ENCODE measurements at places on chromosomes 2 and 18.

GRCh38 chr2:6835467-6835866 lies 30.2 kb downstream of the CMPK2 start:
- DNase-seq: no peak

DNA sequence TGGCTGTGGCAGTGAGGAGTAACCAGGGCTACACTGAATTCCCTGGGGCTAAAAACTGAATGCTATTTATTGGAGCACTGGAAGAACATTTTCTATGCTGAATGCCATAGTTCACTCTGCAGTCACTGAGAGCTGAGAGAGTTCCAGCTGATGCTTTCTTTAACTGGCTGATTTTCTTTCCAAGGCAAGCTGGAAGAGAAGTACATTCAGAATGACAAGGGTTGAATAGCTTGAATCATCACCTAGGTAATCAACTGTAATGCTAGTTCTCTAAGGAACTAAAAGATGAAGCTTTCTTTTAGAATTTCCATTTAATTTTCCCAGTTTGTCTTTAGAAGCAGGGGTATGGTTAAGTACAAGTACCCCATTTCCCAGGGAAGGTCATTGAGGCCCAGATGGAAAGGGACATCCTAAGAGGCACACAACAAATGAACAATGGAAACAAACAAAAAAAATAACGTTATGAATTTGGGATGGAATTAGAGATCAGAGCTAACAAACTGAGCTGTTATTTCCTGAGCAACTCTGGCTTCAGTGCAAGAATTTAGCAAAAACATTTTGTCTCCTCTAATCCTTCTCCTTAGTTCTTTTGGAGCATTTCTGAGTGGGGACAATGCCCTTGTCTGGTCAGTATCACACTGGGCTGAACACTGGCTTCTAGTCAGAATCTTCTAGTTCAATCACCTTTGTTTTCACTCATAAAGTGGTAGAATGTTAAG lies 132.8 kb upstream of the REG3A start:
- no peak for DNase-seq

DNA sequence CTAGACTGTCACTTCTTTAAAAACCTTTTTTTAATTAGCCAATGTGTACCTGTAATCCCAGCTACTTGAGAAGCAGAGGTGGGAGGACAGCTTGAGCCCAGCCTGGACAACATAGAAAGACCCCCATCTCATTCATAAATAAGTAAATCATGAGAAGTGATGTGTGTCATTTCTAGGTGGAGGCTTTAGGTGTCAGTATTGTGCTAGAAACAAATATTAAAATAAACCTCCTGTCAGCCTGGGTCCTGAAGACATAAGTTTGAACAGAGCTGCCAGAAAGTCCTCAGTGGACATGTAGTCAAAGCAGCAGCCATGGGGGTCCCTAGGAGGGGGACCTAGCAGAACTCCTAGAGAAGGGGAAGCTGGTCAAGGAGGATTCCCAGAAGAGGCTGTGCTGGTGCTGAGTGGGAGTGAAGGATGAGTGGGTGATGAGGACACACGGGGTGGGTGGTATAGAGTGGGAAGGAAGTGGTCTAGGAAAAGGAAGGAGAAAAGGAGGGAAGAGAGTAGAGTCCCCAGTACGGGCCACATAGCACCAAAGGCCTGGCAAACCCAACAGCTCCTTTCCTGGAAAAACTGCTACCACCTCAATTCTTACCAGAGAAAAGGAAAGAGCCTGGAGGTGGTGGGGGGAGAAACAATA lies 316.6 kb upstream of the NCKAP5 start:
- no peak for DNase-seq

- no peak for DNase-seq
Observed at GRCh38 chr2:111930409-111930808, 32.0 kb downstream of the MERTK start.

DNA sequence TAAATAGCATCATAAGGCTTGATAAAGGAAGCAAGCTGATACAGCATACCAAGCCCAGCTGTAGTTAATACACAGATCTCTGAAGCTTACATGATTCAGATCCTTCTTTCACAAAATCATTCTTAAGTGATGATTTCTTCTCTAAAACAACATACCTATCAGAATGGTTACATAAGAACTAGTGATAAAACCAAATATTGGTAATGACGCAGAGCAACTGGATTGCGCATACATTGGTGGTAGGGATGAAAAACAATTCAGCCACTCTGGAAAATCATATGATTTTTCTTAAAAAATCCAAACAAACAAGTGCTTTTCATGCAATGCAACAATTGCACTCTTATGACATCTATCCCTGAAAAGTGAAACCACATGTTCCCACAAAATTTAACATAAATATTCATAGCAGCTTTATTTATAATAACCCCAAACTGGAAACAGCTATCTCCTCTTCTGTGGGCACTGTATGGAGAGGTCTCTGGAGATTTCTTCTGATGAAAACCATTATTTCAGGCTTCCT lies 153.6 kb upstream of the DSEL start:
- no peak for DNase-seq

DNA sequence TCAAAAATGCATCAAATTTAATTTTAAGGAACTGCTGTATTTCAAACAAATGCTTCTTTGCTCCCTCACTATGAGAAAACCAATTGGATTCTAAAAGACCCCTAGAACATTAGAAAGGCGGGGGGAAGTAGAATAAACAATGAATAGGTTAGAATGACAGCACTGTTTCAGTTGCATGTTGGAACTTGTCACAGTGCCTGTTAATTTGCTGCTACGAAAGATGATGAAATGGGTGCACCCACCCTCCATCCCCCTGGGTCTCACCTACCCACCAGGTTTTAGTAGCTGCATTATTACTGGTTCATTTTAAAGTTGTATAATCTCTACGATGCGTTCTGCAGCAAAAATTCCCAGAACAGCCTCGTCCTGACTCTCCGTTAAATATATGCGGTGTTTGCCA lies 193.0 kb upstream of the COPS8 start:
- DNase-seq: no peak

- no peak for DNase-seq
Observed at GRCh38 chr2:239379641-239380170, 21.1 kb downstream of the HDAC4 start.

DNA sequence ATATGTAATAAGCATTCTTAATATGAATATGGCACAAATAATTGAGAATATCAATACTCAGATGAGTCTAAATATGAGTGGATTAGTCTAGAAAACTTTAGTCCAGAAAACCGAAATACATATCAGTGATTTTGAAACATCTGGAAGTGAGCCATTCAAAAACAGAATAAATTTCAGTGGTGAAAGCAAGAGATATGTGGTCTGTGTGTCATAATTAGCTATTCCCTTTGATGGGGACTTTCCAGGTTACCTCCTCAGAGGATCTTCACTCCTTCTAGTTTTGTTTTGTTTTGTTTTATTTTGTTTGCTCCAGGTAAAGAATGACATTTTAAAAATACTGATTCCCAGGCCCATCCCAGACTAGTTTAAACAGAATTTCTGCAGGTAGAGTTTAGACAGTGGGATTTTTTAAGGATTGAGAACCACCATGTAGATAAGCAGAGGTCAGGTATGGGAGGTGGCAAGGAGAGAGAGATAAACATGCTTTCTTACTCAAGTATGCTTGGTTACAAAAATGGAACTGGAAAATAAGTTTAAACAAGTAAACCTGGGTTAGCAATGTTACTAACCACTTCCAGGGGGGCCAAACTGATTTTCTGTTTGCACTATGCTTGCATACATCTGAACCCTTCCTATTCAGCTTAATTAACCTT lies 70.7 kb downstream of the NABP1 start:
- DNase-seq: no peak

DNA sequence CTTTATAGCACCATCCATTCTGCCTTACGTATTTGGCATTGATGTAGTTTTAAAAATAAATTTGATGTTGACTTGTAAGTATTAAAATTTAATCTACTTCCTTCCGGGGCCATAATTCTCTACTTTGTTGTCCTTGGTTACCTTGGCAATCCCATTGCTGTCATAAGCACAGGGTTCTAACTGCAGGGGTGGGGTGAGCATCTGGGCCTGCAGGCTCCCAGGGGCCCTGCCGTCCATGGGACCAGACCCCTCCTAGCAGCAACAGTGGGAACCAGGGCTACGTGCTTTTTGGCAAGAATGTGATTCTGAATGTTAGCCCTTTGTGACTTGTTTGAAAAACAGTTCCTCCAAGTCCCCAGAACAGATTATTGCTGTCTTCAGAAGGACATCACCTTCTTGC lies 4.9 kb downstream of the ASAP2 start:
- DNase-seq: no peak

GRCh38 chr2:218816561-218817011 lies 15.0 kb downstream of the PRKAG3 start:
- no peak for DNase-seq

- DNase-seq: peak; percentile 30
Observed at GRCh38 chr18:26133652-26134051, at the start of gene PSMA8. Gene PSMA8 (plus strand): TSS chr18:26133869. CDS start chr18:26133966, 97 bp downstream.

DNA sequence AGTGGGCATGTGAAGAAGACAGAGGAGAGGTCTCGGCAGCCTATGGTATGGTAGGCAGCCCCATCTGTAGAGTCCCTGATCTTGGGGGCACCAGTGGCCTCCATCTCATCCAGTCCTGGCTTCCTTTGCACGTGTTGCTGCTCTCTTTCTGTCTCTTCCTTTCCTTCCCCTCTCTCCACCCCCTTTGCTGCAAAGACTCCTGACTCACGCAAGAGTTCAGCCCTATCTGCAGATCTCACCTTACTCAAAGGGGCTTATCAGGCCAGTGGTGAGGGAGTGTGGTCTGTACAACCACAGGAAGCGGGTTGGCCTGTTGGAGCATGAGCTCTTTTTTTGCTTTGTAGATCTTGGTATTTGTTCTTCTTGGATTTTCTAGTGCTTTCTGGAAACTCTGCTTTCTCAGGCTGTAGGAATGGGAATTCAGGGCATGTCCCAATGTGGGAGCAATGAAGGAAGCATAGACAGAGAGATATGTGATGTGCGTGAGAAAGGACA lies 14.6 kb upstream of the NT5DC4 start:
- DNase-seq: peak; percentile 37

- DNase-seq: no peak
Observed at GRCh38 chr18:10508591-10508990, 17.2 kb upstream of the NAPG start.

GRCh38 chr2:241935774-241936173 lies 66.2 kb downstream of the RTP5 start:
- no peak for DNase-seq

DNA sequence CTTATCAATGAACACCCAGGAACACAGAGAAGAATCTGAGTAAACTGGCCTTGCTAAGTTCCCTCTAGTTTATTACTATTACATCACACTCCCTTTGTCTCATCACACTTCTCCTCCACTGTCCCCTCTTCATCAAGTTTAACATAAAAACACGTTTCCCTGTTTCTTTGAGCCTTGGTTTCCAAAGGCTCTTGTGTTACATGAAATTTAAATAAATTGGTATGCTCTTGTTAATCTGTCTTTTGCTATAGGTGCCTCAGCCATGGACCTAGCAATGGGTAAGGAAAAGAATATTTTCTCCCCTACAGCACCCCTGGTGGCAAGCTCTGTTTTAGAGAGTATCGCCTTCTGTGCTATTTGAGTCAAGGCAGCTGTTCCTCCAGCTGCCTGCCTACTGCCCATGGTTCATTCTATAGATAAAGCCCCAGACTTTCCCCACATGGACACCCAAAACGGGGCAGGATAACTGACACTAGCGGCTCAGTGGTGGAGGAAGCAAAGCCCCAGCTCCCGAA lies 31.8 kb downstream of the TGIF1 start:
- DNase-seq: no peak

DNA sequence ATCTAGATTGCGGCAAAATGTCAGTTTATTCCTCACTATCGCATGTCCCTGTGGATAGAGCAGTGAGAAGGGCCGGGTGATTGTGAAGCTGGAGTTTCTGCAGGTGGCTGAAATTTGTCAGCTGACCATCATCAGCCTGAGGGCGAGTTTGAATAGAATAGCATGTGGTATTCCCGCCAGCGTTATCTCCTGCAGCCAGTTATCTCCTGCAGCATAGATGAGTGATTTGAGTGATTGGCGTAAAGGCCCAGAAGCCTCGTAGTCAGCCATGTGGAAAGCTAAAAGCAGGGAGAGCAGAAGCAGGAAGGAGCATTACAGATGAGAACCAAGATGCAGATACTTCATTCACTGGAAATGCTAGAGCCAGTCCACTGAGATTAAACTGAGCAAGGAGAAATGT lies 65.5 kb downstream of the CABLES1 start:
- DNase-seq: no peak

- no peak for DNase-seq
Observed at GRCh38 chr2:232795920-232796319, 19.6 kb upstream of the KCNJ13 start.

- no peak for DNase-seq
Observed at GRCh38 chr2:85635011-85635410, 19.0 kb downstream of the USP39 start.

- DNase-seq: no peak
Observed at GRCh38 chr18:50429207-50429948, 54.5 kb downstream of the SKA1 start.

GRCh38 chr2:160905862-160906261 lies 254.4 kb upstream of the TANK start:
- DNase-seq: no peak

GRCh38 chr2:44934038-44934982 lies 7.2 kb upstream of the SIX3 start:
- DNase-seq: no peak

DNA sequence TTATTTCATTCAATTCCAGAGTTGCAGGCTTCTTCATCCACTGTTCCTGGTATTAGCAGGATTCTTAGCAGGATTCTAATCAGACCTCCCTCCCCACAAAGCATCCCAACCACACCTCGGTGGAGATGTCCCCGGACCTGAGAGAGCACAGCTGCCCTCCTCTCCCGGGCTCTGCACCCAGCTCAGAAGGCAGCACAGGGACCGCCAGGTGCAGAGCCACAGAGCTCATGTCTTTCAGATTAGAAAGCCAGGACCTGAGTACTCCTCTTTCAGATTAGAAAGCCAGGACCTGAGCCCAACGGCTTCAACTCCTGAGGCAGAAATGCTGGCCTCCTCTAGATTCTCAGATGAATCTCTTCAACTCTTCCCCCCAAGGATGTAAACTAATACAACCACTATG lies 152.3 kb downstream of the MYO5B start:
- DNase-seq: no peak

DNA sequence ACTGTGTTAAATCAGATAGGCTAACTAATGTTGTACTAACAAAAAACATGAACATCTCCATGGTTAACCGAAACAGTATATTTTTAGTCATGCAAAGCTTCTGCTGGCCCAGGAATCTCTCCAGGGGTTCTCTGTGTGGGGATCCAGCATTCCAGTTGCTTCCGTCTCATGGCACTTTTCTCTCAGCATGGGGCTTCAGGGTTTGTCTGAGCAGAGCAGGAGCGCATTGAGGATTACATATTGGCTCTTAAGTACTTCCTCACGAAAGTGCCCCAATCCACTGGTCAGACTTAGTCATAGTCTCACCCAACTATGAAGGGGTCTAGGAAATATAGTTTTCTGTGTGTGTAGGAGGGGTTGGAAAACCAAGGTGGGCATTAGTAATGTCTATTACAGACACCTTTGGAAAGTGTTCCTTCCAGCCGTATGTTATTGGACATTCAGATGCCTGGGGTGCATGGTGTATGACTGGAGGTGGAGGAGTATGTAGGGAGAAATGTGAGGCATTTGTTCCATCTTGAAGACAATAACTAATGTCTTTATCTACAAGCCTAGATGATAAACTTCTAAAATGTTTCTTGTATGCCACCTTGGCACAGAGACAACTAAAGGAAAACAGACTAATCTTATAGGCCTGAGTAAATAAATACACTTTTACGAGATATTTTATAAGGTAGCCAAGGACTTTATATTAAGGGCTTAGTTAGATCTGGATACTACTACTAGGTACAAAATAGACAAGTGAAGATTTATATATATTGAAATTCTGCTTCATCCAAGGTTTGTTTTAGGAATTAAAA lies 123.8 kb upstream of the ZEB2 start:
- no peak for DNase-seq

- DNase-seq: no peak
Observed at GRCh38 chr2:149141046-149141445, 102.5 kb downstream of the LYPD6B start.

All from stimulated activated CD4-positive, alpha-beta T cell treated with anti-CD3 and anti-CD28 coated beads, Interleukin-15, amount 100 ng/mL, for 48 hours (primary cell).